ENCODE measurements at places on chromosomes 13 and 19.

- no peak for DNase-seq
Observed at GRCh38 chr19:47309608-47310007, at the start of gene C5AR1. TSS of gene C5AR1 (plus strand) at chr19:47309861. CDS start at chr19:47309896, 35 bp downstream.

- no peak for DNase-seq
Observed at GRCh38 chr19:54481326-54481930, 8.3 kb upstream of the CDC42EP5 start.

- no peak for DNase-seq
Observed at GRCh38 chr19:2336528-2337328, 8.2 kb downstream of the SPPL2B start.

DNA sequence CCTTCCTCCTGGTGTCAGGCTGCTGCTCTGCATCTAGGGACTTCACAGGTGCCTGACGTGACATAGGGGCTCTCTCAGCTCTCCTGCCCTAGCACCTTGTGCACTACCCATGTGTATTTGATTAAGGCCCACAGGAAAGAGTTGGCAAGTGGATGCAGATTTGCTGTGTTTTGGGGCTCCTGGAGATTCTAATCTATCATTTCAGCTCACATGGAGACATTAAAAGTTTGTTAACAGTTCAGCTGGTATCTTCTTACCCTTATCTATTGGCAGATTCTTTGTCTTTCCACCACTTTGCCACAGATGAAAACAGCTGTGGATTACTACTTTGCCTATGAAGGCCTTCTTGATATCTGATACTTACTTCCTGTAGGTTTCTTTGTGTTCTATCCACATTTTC is 41.9 kb downstream of the WASF3 start:
- no peak for DNase-seq

DNA sequence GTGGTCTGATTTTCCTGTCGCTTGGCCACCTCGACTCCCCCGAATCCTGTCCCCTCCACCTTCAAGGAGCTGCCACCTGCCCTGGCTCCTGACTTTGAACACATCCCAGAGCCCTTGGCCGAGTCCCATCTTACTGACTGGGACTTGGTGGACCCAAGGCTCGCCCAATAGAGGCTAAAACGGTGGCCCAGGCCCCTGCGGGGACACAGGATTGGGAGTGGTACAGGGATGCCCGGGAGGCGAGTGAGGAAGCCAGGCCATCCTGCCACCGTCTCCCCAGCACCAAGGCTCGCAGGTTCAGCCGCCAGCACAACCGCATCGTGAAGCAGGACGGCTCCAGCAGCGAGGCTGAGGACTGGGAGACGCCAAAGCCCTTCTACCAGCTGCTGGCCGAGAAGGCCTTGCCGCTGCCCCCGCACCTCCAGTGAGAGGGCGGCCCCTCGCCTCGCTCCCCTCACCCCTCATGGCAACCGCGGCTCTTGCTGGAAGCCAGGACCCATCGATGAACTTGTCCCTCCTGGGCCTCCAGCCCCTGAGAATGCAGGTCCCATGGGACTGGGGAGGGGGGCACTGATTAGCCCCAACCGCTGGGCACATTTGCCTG is 5.3 kb downstream of the SIX5 start:
- DNase-seq, result no peak

- DNase-seq, result no peak
Observed at GRCh38 chr19:46791944-46792343, 3.5 kb upstream of the SLC1A5 start.

- DNase-seq, result no peak
Observed at GRCh38 chr13:77810430-77810829, 108.2 kb downstream of the EDNRB start.
